LHCN-M2 (cell line): ENCODE measurements at places on chromosomes 5 and 9. TPM values are rescaled to one million over a fixed set of nuclear protein-coding genes. Genes with fewer than 3 reads are reported as not detected.

The SLC6A7 gene
- total RNA-seq: not detected in 2 replicates

The FOXD4L4 gene
- 0.06 and 0.17 TPM in 2 replicates for total RNA-seq

The RNF145 gene
- 43.7 and 44.4 TPM in 2 replicates for total RNA-seq

The SLC6A18 gene
- not detected in 2 replicates for total RNA-seq

The IFNE gene
- total RNA-seq: 0.75 and 1.7 TPM in 2 replicates

The KLF9 gene
- total RNA-seq: 23.5 and 36.5 TPM in 2 replicates

The HTR4 gene
- 0.26 TPM in 1 of 2 replicates, not detected in the other for total RNA-seq

The PCDHB5 gene
- total RNA-seq: 0.63 and 1.1 TPM in 2 replicates

The DTWD2 gene
- 4.9 and 5.7 TPM in 2 replicates for total RNA-seq

The CD74 gene
- 1.1 and 2.6 TPM in 2 replicates for total RNA-seq

The NR5A1 gene
- not detected in 2 replicates for total RNA-seq

The KCNT1 gene
- total RNA-seq: not detected in 2 replicates

The PDCD1LG2 gene
- 18.3 and 20.6 TPM in 2 replicates for total RNA-seq

The FNBP1 gene
- total RNA-seq: 11.5 and 16.8 TPM in 2 replicates

The MZB1 gene
- total RNA-seq: not detected in 2 replicates

The GABRA1 gene
- total RNA-seq: not detected in 2 replicates

The REEP2 gene
- total RNA-seq: 9.0 and 11.0 TPM in 2 replicates

The ENG gene
- 47.5 and 48.3 TPM in 2 replicates for total RNA-seq

The RBM18 gene
- 15.3 and 16.1 TPM in 2 replicates for total RNA-seq

The ANKDD1B gene
- 0.06 and 0.17 TPM in 2 replicates for total RNA-seq
